ENCODE measurements at places on chromosomes 16 and 17.

GRCh38 chr17:50423553-50424159 is 2.4 kb upstream of the ACSF2 start:
- no peak for DNase-seq

DNA sequence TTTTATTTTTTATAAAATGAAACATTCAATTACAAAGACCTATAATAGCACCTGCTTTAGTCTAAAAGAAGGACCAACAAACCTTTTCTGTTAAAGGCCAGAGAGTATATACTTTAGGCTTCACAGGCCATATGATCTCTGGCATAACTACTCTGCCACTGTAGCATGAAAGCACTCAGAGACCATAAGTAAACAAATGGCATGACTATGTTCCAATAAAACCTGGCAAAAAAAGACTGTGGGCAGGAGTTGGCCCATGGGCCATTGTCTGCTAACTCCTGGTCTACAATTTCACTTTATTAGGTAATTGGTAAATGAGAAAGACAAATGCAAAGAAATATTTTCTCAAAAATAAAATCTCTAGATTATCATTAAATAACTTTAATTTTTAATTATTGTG is 14.9 kb downstream of the CEP112 start:
- no peak for DNase-seq

GRCh38 chr16:2481676-2482075 is 6.7 kb downstream of the TBC1D24 start:
- DNase-seq: no peak

GRCh38 chr17:896953-897661 is 82.5 kb downstream of the NXN start:
- no peak for DNase-seq

DNA sequence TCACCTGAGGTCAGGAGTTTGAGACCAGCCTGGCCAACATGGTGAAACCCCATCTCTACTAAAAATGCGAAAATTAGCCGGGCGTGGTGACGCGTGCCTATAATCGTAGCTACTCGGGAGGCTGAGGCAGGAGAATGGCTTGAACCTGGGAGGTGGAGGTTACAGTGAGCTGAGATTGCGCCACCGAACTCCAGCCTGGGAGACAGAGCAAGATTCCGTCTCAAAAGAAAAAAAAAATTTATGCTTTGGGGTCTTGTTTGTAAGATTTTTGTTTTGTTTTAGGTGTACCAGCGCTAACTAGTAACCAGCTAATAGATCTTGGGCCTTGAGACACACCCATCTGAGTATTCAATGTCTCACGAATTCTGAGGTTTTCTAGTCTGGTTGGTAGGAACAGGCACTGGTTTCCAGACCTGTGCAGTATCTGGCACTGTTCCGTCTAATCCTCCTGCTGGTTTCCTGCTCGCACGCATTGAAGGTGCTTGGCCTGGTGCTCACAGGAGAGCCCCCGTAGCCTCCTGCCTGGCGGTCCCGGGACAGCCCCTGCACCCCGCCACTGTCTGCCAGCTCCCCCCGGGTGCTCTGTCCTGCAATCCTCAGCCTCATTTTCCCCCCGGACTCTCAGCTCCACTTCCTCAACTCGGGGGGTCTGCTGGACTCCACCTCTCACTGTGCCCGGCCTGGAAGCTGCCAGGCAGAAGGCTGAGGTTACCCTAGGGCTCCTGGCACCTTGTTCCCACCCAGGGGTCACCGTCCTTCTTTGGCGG is 10.6 kb upstream of the DUS1L start:
- DNase-seq: no peak

- DNase-seq: no peak
Observed at GRCh38 chr17:17778308-17779014, 58.3 kb downstream of the SREBF1 start.

- DNase-seq: peak; percentile 92
Observed at GRCh38 chr17:29613352-29613837, 9.3 kb downstream of the CORO6 start.
